Brain pericyte (primary cell): ENCODE measurements at places on chromosomes 1 and 21.

- no peak for DNase-seq
Observed at GRCh38 chr1:201758499-201759050, 70.4 kb upstream of the IPO9 start.

GRCh38 chr1:2251786-2252185 lies 23.7 kb downstream of the SKI start:
- no peak for DNase-seq

DNA sequence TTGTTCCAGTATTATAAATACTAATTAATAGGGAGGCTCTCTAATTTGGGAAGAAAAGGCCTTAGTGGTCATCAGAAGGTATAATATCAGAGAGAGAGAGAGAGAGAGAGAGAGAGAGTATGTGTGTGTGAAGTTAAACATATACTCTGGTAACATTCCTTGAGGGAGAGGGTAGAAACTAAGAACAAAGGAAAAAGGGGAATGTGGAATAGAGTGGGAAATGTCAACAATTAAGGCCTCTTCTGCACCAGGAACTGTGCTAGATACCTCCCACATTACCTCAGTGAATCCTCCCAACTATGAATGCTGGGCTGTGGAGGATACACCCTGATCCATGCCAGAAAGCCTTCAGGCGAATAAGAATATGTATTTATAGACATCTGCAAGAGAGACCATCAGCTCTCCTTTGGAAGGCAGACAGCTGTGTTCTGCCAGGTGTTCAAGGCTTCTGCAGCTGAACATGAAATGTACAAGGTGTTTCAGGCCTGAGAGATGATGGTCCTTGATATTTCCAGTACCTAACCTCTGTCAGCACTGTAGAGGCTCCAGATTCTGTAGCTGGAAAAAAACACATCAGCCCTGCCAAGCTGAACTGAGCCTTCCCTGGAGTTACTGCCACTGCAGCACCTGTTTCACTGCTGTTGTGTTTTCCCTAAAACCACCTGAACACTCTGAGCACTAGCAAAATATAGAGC lies 29.1 kb downstream of the TBX15 start:
- no peak for DNase-seq

DNA sequence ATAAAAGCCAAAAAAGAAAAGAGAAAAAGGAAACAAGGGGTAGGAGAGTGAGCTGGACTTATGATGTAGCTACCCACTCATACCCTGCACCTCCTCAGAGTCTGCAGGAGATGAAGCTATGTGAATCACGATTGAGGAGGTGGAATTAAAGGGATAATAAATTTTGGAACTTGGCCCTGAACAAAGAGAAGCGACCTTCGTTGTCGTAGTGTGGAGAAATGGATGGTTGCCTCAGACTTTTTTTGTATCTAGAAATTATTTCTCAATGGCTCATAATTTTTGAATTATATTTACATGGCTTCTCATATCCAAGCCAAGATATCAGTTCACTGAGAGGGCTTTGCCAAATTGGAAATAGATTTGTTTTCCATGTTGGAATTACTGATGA lies 37.8 kb upstream of the SIPA1L2 start:
- no peak for DNase-seq

DNA sequence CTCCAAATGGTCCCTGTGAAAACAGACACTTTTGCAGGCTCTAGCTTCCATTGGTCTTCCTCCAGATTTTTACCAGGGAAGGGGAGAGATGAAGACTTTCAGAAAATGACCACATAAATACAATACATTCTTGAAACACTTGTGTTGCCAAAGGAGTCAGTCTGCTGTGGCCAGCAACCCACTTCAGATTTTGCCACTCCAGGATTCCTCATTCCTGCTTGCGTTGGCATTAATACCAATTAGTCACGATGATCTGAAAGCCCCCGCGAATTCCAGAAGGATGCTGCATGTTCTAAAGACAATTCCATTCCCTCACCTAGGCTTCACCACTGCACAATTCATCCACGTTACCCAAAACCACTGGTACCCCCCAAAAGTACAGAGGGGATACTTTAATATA lies 7.9 kb upstream of the BACE2 start:
- no peak for DNase-seq
